ENCODE measurements at places on chromosomes 2 and 18.

- DNase-seq, result no peak
Measured at GRCh38 chr2:120269816-120270215, 17.2 kb downstream of the RALB start.

DNA sequence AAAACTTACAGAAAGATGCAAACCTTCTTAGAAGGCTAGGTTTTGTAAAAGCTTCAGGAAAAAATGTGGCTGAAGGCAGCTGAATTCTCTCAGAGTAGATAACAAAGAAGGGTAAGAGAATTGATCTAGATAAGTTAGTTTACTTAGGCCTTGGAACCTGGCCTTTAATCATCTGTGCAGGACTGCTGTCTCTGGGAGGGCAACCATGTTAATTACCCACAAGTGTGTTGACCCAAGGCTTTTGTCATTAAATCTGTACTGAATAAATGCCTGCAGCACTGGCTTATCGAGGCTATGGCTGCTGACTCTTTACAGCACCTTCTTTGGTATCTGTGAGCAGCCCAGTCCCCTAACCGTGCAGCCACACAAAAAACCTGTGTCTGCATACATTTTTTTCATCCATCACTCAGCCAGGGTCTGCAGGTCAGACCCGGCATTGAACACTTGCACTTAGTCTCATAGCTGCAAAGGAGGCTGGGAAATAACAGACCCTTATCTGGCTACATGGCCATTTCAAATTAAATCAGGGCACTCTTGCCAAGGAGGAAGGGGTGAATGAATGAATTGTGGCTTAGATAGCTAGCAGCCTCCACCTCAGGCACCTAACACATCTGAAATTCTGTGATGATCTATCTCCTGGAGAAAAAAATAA is 120.2 kb upstream of the MSH2 start:
- DNase-seq, result no peak

GRCh38 chr2:206993396-206993911 is 54.1 kb downstream of the CPO start:
- DNase-seq, result no peak

- DNase-seq, result no peak
Measured at GRCh38 chr2:63514781-63515180, 73.5 kb downstream of the WDPCP start.

- DNase-seq, result no peak
Measured at GRCh38 chr2:102166189-102166845, 20.5 kb upstream of the IL1RL2 start.

DNA sequence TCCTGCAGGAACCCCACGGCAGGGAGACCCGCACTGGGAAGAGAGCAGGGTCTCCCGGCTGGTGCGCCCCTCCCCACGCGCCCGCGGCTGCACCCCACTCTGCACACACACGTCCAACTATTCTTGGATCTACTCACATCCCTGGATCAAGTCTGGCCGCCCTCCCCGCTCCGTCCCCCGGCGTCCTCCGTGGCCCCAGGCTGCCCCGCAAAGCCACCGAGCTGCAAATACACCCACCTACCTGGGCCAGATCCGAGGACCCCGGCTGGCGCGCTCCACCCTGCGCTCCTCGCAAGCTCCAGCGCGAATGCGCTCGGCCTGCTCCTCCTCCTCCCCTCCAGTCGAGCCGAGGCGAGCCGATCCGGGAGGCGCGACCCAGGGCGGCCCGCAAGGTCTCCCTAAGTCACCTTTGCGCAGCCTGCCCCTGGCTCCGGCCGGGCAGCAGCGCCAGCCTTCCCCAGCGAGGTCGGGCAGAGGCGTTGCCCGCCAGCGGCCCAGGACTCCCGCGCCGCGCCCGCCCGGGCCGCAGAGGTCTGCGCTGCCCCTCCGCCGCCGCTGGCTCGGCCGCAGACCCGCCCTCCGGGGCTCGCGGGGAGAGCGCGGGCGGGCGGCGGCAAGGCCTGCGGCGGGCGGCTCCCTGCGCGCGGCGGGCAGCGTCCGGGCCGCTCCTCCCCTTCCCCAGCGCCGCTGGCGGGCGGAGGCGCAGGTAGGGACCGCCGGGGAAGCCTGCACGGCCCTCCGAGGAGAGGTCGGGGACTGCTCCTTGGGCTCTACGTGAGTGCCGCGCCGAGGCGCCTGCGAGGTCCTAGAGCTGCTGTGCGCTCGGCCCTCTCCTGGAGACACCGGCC is 126.0 kb downstream of the OSBPL1A start:
- peak; percentile 44 for DNase-seq

GRCh38 chr2:1754461-1755170 is 10.3 kb upstream of the PXDN start:
- no peak for DNase-seq

DNA sequence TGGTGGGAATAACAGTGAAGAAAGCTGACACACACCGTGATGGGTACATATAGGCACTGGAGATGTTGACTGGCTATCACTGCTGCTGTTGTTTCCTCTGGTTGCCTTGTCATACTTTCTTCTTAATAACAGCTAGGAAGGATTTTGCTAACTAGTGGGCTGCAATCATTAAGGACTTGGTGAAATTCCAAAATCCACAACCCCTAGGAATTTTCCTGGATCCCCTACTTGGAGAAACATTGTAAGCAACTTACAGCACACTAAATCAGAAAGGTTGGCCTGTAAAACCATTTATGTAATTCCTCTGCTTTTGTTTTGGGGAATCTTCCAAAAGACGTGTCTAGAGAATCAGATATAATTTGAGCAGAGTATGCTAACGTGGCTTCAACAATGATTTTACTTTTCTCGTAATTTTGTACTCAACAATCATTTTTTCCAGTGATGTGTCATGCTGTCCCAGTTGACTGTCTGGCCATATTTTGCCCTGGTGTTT is 8.0 kb upstream of the COL3A1 start:
- no peak for DNase-seq
